ENCODE measurements at places on chromosomes 3 and 15.
A peak's percentile ranks its signal among the peaks of the same experiment; 100 is the strongest.

GRCh38 chr3:160454995-160455394 is 5.4 kb upstream of the TRIM59 start:
- no peak for DNase-seq

- no peak for DNase-seq
These were observed 130.2 kb upstream of the TP63 start for GRCh38 chr3:189500798-189501495.

DNA sequence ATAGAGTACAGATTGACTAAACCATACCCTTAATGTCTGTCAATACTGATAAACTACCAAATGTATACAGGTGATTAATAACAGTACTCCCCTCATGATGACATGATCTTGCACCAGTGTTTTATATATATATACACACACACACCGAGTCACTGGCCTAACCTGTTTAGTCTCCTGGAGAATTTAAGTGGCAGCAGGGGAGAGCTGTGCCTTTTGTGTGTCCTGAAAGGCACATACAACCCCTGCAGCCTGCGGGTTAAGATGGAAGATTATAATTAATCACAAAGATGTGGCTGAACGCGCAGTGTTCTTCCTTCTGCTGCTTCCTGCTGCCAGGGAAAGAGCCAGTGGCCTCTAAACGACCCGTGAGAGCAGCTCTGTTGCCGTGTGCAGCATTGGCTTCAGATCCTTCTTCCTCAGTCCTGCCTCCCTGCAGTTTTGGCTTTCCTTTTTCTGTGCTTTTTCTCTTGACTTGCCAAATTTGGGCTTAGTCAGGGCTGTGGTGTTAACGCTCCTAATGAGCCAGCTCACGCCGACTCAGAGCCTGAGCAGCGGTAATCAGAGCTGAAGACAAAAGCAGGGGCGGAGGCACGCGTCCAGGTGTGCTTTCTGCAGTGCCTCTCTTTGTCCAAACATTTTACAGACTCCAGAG is 42.5 kb upstream of the UBE3A start:
- DNase-seq, result no peak

- DNase-seq, result no peak
These were observed 416.5 kb upstream of the TGFBR2 start for GRCh38 chr3:30189900-30190299.

GRCh38 chr3:122560680-122561079 is 3.4 kb downstream of the PARP9 start:
- peak; percentile 23 for DNase-seq

DNA sequence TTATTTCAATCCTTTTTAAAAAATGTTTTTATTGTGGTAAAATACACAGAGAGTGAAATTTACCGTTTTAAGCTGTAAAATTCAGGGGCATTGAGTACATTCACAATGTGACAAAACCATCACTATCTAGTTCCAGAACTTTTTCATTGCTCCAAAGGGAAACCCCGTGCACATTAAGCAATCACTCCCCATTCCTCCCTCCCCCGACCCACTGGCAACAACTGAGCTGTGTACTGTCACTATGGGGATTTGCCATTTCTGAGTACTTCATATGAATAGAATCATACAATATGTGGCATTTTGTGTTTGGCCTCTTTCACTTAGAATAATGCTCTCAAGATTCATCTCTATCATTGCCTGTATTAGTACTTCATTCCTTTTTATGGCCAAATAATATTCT is 45.5 kb upstream of the BOC start:
- no peak for DNase-seq

All from activated CD8-positive, alpha-beta memory T cell treated with anti-CD3 and anti-CD28 coated beads for 4 hours (primary cell).